ENCODE measurements at places on chromosomes 7 and 10. TPM values are rescaled to one million over a fixed set of nuclear protein-coding genes. Genes with fewer than 3 reads are reported as not detected.

- no peak for DNase-seq
Measured at GRCh38 chr10:18204039-18204835, 64.0 kb downstream of the CACNB2 start.

The ELFN1 gene
- 10.7 TPM for total RNA-seq

DNA sequence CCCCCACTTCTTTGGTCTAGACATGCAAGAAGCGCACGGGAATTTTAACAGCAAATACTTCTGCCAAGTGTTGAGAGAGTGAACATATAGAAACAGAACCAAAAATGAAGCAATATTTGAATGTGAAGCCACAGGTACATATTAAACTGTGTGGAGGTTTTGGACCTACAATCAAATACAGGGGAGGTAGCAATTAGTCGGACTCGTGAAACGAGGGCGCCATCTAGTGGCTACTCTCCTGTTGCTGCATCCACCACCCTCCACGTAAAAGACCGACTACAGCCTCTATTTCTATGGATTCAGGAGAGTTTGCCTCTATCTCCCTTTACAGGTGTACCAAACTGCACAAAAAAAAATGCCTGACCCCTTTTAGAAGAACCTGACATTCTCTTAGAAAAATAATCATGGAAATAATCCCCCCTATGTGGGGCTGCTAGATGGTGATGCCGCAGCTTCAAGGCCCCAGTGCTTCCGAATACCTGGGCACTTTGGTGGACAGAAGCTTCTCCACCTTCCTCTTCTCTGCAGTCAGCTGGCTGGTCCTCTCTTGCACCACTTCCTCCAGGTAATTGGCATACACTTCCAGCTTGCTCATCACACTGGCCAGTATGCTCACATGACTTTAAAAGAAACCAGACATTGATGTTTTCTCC is 31.7 kb downstream of the TECTB start:
- DNase-seq = peak; percentile 77

GRCh38 chr10:46527241-46527811 is 29.1 kb downstream of the GPRIN2 start:
- DNase-seq = peak; percentile 76

The FAM237B gene
- total RNA-seq = not detected

The SYCE1 gene
- total RNA-seq = 0.35 TPM

DNA sequence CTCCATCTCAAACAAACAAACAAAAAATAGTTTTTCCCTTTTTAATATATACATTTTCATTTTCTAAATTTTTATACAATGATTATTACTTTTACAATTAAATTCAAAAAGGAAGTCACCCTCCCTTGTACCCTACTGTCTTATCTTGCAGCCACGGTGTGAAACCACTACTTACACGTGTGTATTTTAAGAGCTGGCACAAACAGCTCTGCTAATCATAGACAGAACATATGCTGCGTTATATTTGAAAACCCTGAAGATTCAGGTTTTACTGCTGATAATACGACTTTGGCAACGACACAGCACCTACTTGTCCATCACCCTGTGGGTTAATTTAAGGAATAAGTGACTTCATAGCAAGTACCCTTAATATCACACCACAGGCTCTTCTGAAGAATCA is 991 bp downstream of the ANKRD61 start:
- no peak for DNase-seq
